ENCODE measurements at places on chromosomes 1 and 21. TPM values are rescaled to one million over a fixed set of nuclear protein-coding genes. Genes with fewer than 3 reads are reported as not detected.

Gene SLC44A3
- 3.9 TPM for polyA plus RNA-seq

Gene ACTA1
- polyA plus RNA-seq: 0.88 TPM

Gene AGL
- polyA plus RNA-seq: 3.3 TPM

Gene GNG4
- 280 TPM for polyA plus RNA-seq

Gene SEMA6C
- polyA plus RNA-seq: 54.0 TPM

Gene TTC39A
- polyA plus RNA-seq: 4.8 TPM

Gene THEM4
- 5.0 TPM for polyA plus RNA-seq

Measured in brain (organoid and tissue), 16 donors.